T1000 (cell line): ENCODE measurements at places on chromosomes 13 and 19.

DNA sequence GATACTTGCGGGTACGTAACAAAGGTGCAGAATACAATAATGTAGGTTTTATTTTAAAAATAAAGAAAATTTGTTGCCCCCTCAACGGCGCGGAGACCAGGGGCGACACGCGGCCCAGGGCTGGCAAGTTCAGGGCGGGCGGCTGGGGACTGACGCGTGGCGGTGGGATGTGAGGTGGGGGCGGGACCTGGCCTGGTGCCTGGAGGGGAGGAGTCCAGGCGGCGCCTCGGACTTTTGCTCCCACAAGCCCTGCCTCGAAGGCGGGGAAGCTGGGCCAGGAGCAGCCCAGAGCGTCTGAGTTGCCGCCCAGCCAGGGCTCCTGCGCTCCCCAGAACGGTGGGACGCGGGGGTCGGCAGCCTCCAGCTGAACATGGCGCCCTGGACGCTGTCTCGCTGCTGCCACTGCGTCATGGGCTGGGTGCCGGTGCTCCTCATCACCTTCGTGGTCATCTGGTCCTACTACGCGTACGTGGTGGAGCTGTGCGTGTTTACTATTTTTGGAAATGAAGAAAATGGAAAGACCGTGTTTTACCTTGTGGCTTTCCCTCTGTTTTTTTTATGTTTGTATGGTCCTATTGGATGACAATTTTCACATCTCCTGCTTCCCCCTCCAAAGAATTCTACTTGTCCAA is 1122.8 kb upstream of the ATXN8OS start:
- no peak for DNase-seq

DNA sequence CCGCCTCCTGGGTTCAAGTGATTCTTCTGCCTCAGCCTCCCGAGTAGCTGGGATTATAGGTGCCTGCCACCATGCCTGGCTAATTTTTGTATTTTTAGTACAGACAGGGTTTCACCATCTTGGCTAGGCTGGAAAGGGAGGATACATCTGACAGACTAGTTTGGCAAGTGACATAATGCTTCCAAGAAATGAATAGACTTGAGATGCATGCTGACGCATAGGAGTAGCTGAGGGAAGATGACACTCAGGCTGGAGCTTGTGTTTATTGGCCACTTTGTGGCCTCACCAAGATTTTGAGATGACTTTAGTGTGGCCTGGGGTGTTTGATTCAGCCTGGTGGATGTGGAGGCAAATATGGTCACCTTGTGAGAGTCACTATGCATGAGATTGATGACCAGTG is 4.0 kb downstream of the ZNF586 start:
- DNase-seq, result no peak

DNA sequence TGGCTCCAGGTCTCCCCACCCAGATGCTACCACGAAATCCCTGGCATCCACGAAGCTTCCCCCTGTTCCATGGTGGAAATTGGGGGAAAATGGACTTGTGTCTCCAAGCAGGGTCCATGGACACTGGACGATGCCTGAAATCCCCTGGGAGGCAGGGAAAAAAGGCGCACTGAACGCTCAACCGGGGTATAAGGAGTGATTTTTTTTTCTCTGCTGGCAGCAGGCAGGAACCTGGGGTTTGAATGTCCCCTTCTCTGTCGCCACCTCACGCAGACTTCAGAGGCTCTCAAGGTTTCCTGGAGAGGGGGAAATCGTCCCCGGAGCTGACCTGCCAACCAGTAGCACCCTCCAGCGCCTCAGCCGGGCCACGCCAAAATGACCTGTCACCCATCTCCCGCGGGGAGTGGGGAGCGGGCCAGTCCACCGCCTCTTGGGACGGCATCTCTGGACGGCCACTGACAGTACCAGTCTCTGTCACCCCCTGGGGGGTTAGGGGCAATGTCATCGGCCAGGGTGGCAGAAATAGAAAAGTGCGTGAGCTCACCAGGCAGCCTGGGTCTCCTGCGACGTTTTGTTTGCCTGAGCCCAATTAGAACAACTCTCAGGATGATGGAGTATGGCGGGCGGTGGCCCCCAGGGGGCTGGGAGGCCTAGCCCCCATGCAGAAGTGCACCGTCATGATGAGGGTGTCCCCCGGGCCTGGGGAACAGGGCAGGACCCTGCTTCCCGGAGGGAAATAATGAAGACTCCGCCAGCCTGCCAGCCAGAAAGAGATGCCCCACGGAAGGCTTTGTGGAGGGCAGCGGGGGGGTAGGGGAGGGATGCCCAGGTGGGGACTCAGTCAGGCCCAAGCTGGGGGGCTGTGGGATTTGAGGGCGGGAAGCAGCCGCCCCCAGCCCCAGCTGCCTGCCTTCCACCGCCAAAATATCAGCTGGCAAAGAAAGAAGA is 2.6 kb downstream of the PTPRS start:
- no peak for DNase-seq

DNA sequence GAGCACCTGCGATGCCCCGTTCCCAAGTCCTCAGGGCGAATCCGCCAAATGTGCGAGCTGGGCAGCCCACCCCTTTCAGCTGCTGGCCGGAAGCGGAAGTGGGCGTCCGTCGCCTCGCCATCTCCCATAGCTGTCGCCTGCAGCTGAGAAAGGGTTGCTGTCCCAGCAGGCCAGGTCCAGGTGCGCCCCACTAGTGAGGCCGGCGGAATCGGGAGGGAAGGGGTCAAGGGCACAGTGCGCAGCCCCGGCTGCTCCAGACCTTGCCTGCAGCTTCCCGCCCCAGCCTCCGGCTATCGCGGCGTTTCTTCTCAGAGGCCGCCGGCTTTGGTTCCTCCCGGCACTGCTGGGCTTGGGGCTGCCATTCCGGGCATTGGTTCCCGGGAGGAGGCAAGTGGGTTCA is at the start of gene ZNF177:
ZNF177 (plus strand) TSS at position 109 of the 400 bp plus-strand sequence. CDS start 15,299 bp downstream, outside the sequence.
- peak; percentile 26 for DNase-seq

- no peak for DNase-seq
Measured at GRCh38 chr13:85525411-85525810, 273.8 kb downstream of the SLITRK6 start.
